SHP77 (cell line): ENCODE measurements at places on chromosomes 16 and 17.

- no peak for DNase-seq
Measured at GRCh38 chr16:10982465-10983150, 38.2 kb downstream of the CLEC16A start.

DNA sequence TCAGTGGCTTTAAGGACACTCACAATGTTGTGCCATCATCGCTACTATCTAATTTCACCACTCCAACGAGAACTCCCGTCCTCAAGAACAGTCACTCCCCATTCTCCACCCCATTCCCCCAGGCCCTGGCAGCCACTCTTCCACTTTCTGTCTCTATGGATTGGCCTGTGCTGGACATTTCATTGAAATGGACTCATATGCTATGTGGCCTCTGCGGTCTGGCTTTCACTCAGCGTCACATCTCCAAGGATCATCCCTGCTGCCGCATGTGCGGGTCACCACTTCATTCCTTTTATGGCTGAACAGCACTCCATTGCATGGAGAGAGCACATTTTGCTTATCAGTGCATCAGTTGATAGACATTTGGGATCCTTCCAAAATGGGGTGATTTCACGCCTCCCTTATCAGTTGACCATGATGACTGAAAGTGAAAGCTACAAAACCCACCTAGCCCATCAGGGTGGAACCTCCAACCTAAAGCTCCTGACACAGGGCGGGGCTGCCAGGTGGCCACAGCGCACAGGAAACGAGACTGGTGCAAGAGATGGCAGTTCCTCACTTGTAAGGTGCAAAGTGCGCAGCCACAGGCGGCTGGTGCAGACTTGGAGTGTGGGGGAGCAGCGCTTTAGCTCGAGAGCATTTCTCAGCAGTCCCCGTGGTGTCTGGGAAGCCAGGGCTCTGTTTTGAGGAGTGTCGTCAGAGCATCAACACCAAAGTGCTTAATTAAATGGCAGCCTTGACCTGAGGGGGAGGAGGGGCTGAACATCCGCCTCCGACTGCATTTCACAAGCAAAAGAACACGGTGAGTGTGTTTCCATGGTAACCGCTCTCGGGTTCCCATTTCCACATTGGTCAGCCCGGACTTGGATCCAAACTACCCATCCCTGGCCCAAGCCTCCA, 23.8 kb downstream of the COTL1 start:
- no peak for DNase-seq

DNA sequence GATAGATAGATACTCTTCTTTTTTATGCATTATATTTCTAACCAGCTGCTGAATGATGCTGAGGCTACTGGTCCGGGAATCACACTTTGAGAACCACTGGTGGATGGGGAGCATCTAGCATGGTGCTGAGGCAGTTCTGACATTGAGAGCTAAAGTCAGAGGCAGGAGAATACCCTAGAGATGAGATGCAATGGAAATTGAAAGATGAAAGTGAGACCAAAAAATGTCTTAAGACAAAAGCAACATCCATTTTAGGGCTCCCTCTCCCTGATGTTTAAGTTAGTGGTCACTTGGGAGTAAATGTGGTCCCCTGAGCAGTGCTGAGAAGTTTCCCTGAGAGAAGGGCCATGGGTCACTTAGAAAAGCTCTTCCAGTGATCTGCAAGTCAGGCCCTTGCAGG, 6.8 kb downstream of the PCTP start:
- DNase-seq, result no peak

DNA sequence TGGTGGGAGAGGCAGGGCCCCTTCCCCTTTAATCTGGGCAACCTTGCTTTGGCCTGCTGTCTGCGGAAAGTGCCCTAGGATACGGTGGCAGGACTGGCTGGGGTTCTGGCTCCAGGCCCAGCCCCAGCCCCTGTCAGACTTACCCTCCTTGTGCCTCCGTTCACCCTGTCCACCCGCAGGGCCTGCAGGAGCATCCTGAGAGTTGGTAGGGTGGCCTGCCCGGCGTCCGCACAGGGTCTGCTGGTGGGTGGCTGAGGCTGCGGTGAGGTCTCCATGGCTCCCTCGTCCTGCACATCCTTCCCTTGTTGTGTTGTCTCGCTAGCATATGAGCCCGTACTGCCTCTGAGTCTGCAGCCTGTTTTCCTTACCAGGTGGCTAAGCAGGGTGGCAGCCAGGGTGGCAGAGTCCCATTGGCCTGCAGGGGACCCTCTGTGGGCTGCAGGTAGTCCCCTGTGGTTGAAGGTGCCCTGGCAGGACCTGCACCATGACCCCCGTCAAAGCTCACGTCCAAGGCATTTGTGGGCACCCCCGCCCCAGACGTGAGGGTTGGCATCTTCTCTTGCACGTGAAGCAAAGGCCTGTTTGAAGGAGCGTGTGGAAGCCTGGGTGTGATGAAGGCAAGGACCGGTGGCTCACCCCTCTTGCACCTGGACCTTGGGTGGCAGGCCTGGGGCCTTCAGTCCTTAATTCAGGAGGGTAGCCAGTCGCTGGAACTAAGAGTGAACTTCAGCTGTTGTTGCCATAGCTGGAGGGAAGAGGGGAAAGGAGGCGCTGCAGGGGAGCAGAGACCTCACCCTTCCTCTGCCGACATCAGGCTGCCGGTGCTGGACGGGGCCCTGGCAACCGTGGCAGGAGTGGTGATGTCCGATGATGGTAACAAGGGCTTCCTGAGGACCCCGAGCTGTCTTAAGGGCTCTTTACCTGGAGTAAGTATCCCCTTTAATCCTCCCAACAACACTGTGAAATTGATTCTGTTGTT, 293.7 kb downstream of the SEC14L1 start:
- no peak for DNase-seq

- DNase-seq, result no peak
Measured at GRCh38 chr17:9802294-9802693, 10.9 kb upstream of the DHRS7C start.

- DNase-seq, result no peak
Measured at GRCh38 chr17:43399839-43400328, 1.1 kb downstream of the ARL4D start.

- no peak for DNase-seq
Measured at GRCh38 chr17:35376245-35376644, 2.8 kb upstream of the SLFN11 start.

- no peak for DNase-seq
Measured at GRCh38 chr16:11956558-11956957, 8.5 kb upstream of the TNFRSF17 start.

- peak; percentile 36 for DNase-seq
Measured at GRCh38 chr17:59838052-59838916, 54.5 kb downstream of the TUBD1 start.

DNA sequence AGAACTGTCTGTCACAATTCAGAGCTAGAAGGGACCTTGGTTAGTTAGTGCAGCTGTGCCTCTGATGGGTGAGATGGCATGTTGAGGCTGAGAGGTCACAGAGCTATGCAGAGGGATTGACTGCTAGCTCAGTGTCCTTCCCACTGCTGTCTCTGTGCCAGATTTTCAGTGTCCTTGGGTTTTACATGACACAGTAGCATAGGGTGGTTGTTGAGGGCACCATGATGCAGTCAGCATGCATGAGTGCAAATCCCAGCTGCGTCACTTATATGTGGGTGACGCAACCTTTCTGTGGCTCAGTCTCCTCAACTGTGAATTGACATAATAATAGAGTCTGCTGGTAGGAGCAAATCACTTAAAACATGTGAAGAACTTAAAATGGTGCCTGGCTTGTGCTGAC, 2.7 kb downstream of the MT1A start:
- DNase-seq, result no peak

DNA sequence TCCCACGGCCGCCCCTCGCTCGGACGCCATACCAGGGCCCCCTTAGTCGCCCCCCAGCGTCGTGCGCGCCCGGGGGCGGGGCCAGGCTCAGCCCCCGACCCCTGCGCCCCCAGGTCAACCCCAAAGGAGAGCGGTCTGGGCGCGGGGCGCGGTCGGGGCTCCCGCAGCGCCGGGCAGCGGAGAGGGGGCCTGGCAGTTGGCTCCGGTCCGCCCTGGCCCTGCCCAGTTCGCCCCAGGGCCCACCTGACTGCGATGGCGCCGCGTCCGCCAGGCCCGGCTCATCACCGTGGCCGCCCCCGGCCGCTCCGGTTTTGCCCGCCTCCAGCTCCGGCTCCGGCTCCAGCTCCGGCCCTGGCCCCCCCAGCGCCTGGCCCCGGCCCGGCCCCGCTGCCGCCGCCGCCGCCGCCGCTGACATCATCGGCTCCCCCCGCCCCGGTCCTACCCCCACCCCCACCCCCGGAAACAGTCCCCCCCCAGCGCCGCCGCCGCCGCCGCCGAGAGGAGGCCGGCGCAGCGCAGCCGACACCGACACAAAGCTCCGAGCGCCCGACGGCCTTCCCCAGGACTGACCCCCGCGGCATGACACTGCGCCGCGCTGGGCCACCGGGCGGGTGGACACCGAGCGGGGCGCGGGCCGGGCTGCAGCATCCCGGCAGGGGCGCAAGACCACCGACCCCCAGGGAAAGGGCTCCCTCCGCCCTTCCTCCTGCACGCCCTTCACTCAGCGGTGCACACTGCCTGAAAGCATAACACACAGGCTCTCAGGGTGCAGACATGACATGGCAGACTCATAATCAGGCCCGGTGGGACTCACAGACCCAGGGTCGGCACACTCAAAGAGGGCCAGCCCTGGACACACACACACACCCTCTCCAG, at the start of gene ZBTB4:
ZBTB4 (minus strand) TSS at position 419 of the 876 bp plus-strand sequence. CDS start 12,830 bp downstream, outside the sequence.
- peak; percentile 59 for DNase-seq

GRCh38 chr16:87602821-87603683, 744 bp downstream of the JPH3 start:
- DNase-seq, result no peak

GRCh38 chr17:65772989-65773388, 211.5 kb upstream of the AXIN2 start:
- no peak for DNase-seq

GRCh38 chr17:82239401-82239925, 10.6 kb downstream of the SLC16A3 start:
- DNase-seq, result no peak

GRCh38 chr16:555528-556473, 4.4 kb upstream of the PRR35 start:
- no peak for DNase-seq

DNA sequence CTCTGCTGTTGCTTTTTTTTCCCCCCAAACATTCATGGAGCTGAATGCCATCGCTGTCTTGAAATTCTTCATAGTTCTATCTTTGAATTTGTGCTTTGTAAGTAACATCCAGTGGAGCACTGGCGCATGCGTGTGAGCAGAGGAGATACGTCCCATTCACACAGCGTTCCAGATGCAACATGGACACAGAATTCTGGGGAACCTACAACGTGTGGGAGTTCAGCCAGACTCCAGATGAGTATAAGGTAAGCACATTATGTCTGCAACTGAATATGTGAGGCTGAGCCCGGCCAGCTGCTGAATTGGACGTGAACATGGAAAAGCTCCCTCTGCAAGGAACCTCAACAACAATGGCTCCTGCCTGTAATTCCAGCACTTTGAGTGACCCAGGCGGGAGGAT, 4.3 kb upstream of the ATP1B2 start:
- no peak for DNase-seq

GRCh38 chr17:66392783-66393437, 90.5 kb downstream of the PRKCA start:
- no peak for DNase-seq

DNA sequence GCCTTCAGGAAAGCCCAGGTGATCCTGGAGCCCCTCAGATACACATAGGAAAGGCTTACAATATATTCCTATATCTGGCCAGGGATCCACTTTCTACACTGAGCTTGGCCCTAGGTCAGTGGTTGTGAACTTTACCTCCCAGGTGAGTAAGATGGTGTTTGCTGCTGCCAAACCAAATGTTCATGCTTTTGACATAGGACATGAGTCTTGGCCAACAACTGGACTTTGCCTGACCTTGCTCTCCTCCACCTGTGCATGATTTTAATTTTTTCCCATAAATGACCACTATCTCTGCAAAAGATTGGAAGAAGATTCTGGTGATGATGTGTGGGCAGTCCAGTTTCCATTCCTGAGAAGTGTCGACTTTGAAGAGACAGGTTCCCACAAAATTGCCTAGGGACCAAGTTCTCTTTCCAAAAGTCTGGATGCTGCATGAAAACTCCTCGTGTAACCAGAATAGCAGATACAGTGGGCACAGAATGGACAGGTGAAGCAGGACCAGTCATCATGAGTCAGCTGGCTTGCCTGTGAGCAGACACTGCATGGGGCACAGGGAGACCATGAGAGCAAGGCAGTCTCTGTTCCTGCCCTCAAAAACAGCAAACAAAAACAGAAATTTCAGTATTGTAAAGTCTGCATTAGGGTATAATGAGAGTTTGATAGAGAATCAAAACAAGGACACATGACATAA, 226.4 kb upstream of the MON1B start:
- no peak for DNase-seq

GRCh38 chr17:8574687-8575086, 55.8 kb downstream of the MYH10 start:
- no peak for DNase-seq

DNA sequence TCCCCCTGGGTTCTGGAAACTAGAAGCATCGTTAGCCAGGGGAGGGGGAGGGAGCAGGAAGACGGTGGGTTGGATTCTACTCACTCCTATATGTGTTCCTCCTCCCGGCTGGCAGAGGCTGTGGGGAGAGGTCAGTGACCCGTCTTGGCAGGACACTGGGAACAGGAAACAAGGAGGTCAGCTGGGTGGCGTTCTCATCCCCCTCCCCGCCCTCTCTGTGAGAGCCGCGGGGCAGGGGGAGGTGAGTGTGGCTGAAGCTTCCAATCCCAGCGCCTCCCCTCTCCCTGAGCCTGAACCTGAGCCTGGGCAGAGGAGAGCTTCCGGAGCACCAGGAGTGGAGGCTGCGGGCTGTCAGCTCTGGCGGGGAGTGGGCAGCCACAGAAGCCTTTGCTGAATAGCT, 12.5 kb downstream of the GPRC5C start:
- no peak for DNase-seq

GRCh38 chr17:70872103-70872502, 702.8 kb downstream of the KCNJ2 start:
- no peak for DNase-seq

GRCh38 chr17:66540131-66540781, 237.8 kb downstream of the PRKCA start:
- DNase-seq, result no peak

GRCh38 chr17:74276541-74277009, 2.5 kb downstream of the DNAI2 start:
- no peak for DNase-seq

GRCh38 chr17:76688165-76688622, 22.6 kb downstream of the MXRA7 start:
- DNase-seq, result no peak

GRCh38 chr17:1724869-1725641, 551 bp downstream of the WDR81 start:
- DNase-seq, result peak; percentile 49

DNA sequence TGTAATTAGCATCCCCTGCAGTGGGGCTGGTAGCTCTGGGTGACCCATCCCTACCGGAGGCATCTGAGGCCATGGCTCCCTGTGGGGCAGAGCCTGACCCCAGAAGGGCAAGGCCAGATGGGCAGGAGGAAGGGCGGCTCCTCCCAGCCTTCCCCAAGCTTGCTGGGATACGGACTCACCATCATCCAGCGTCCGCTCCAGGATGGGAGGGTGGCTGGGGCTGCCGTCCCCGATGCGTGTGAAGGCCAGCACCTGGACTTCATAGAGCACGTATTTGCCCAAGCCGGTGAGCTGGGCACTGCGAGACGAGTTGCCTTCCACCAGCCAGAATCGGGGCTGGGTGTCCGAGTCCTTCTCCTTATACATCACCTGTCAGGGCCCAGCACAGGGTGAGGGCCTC, 81.6 kb upstream of the CDC42EP4 start:
- no peak for DNase-seq
